Fibroblast of skin of right biceps (primary cell): ENCODE measurements at places on chromosomes 4 and X.
A peak's percentile ranks its signal among the peaks of the same experiment; 100 is the strongest.

- no peak for DNase-seq
Observed at GRCh38 chr4:102399021-102399420, 53.7 kb upstream of the SLC39A8 start.

DNA sequence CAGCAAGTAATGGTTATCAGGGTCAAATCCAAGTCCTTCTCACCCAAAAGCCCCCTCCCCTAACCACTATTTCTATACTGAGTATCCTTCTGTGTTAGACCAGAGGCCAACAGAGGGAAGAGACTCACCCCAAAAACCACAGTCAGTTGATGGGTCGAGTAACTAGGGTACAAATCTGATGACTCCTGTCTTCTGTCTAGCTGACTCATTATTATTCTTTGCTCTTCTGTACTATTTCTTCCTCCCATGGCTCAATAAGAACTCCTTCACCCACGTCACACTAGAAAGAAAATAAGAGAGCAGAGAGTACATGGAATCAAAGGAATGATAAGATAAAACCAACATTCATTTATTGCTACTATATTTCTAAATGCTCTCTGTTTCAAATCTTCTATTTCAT is 2.0 kb downstream of the RAB40A start:
- DNase-seq = peak; percentile 63

- DNase-seq = no peak
Observed at GRCh38 chr4:23736466-23736865, 153.4 kb downstream of the PPARGC1A start.

DNA sequence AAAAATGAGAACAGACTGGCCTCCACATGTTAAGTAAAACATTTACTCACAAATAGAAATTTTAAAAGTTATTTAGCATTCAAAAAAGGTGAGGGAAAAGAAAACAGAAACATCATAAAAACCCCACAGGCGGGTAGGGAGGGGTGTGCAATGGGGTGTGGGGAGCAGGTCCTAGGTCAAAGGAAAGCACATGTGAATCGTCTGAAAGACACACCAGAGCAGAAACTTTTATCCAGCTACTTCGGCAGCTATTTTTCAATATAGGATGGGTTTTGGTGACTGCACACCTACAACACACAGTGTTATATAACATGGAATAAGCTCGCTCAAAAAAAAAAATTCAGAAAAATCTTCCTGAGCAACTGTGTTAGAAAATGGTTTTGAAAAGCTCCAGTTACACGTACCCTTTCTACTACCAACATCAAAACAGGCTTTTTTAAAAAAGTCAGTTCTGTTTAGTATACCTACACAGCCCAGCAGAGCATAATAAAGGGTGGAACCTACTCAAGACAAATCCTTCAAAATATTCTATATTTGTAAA is 1.6 kb downstream of the OTUD4 start:
- DNase-seq = no peak

- no peak for DNase-seq
Observed at GRCh38 chr4:3410401-3411135, 31.2 kb upstream of the HGFAC start.

DNA sequence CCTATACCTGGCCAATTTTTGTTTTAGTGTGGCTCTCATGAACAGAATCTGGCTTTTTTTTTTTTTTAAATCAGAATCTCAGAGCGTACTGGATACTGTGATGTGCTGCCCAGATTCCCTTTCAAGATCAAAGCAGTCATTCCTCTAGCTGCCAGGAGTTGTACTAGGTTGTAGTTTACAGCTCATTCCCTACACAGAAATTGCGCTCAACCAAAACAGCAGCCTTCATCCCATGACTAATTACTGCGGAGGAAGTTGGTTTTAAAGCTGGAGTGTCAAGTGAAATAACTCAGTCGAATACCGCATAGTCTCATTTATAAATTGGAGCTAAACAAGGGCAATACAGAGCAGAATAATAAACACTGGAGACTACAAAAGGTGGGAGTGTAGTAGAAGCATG is 12.2 kb upstream of the TMPRSS11B start:
- DNase-seq = no peak

DNA sequence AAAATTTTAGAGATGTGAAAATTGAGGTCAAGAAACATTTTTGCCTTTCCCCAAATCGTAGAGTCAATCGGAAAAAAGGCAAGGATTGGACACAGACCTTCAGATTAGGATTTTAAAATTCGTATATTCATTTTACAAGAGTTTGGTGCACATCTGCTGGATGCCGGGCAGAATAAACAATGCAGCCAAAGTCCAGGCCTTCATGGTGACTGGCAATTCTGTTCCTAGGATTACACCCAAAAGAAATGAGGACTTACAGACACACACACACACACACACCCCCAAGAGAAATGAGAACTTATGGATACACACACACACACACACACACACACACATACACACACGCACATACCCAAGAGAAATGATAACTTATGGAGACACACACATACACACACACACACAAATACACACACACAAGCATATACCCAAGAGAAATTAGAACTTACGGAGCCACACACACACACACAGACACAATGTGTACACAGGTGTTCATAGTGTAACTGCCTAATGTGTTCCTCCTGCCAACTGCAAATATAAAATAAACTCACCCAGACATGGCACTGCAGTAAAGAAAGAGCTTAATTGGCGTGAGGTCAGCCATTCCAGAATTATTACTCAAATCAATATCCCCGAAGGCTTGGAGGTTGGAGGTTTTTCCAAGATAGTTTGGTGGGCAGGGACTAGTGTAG is 165.7 kb upstream of the STS start:
- peak; percentile 1 for DNase-seq

- peak; percentile 67 for DNase-seq
Observed at GRCh38 chr4:16438986-16439385, 212.7 kb upstream of the TAPT1 start.

- peak; percentile 88 for DNase-seq
Observed at GRCh38 chrX:105564501-105564900, 257.8 kb upstream of the NRK start.

GRCh38 chr4:151429957-151430570 is 21.1 kb downstream of the FHIP1A start:
- no peak for DNase-seq

- DNase-seq = no peak
Observed at GRCh38 chrX:11290416-11291102, 2.7 kb upstream of the AMELX start.

- no peak for DNase-seq
Observed at GRCh38 chrX:119648421-119648775, 42.2 kb upstream of the NKRF start.

DNA sequence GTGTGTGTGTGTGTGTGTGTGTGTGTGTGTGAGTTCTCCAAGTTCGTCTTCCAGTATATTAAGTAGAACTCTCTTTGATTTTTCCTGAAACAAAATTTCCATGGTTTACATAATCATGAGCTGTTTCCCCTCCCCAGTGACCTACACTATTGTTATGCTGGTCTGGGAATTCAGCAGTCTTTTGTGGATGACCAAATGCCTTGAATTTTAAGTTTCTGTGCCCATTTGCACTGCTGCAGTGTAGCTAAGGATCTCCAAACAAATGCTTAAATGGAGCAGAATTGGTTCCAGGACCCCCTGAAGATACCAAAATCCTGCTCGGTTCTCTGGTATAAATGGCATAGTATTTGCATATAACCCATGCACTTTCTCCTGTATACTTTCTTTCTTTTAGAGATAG is 77.2 kb upstream of the SLC34A2 start:
- DNase-seq = no peak

- no peak for DNase-seq
Observed at GRCh38 chrX:75547783-75548182, 24.9 kb upstream of the ZDHHC15 start.

GRCh38 chrX:77346859-77347258 is 100.3 kb upstream of the FGF16 start:
- DNase-seq = no peak

DNA sequence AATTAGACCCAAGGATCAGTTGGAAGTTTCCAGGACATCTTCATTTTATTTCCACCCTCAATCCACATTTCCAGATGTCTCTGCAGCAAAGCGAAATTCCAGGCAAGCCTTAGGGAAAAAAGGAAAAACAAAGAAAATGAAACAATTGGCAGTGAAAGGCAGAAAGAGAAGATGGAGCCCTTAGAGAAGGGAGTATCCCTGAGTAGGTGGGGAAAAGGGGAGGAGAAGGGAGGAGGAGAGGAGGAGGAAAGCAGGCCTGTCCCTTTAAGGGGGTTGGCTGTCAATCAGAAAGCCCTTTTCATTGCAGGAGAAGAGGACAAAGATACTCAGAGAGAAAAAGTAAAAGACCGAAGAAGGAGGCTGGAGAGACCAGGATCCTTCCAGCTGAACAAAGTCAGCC is at the start of gene PLP1:
TSS of gene PLP1 (plus strand) at position 295 of the 400 bp plus-strand sequence. CDS start 156 bp downstream, outside the sequence.
- no peak for DNase-seq

DNA sequence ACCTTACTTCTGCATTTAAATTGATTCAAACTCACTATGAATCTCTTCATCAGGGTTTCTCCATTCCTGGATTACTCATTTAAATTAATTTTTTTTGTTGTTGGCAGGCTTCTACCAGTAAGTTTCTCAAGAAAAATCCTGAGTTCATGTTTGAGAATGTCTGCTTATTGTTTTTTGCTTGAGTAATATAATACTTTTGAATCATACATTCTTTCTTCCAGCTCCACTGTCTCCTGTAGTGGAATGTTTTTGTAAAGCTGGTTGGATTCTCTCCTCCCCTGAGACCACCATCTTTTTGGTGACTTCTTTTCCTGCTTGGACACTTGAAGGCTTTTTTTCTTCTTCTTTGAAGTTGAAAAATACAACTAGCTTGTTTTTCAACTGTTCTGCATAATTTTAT is 4.3 kb upstream of the MID1IP1 start:
- peak; percentile 80 for DNase-seq

- no peak for DNase-seq
Observed at GRCh38 chr4:100098011-100098545, 92.2 kb downstream of the DDIT4L start.

DNA sequence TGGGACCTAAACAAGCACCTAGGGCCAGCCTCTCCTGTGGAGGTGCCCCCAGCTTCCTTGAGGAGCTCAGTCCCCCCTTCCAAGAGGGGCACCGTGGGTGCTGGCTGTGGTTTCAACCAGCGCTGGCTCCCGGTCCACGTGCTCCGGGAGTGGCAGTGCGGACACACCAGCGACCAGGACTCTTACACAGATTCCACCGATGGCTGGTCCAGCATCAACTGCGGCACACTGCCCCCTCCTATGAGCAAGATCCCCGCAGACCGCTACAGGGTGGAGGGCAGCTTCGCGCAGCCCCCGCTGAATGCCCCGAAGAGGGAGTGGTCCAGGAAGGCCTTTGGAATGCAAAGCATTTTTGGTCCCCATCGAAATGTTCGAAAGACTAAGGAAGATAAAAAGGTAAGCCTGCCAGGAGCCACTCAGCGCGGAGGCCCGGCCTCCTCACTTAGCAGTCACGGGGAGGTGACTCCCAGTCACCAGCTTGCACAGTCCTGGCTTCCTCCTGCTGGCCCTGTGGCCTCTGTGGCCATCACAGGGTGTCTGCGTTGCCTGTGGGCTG is 24.9 kb downstream of the RGS12 start:
- DNase-seq = no peak

- no peak for DNase-seq
Observed at GRCh38 chrX:65757943-65758342, 90.5 kb downstream of the MSN start.

DNA sequence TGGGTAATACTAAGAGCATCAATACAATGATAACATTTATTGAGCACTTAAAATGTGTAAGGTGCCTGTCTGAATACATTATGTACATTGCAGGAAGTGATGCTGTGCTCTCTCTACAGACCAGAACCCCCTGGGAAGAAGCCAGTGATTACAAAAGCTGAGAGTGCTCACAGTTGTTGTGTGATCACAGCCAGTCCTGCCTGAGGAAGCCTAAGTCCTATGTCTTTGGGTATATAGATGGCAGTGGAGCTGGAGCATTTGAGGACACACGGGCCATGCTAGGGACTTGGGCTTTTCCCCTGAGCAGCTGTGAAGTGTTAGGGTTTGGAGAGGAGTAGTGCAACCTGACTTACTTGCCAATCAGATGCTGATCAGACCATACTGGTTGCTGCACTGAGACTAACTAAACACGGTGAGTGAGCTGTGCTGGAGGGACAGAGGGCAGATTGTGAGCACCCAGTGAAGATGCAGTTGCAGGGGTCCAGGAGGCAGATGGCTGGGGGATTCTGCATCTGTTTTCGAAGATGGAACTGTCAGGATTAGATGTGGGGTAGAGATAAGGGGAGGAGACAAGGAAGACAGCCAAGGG is 60.8 kb upstream of the TBC1D14 start:
- DNase-seq = no peak

DNA sequence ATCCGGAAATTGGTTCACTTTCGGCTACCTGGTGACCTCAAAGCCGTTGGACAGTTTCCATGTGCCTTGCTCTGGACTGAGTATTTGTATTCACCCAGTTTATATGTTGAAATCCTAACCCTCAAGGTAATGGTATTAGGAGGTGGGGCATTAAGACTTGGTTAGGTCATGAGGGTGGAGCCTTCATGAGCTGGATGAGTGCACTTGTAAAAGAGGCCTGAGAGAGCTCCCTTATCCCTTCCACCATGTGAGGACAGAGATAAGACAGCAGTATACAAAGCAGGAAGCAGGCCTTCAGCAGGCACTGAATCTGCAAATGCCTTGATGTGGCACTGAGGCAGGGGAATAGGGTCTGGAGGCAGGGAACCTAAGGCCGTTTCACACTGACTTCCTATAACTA is 5.3 kb upstream of the OPHN1 start:
- no peak for DNase-seq

- peak; percentile 98 for DNase-seq
Observed at GRCh38 chr4:56757821-56758411, 63.6 kb downstream of the SPINK2 start.

- peak; percentile 86 for DNase-seq
Observed at GRCh38 chrX:2370456-2370855, 130.3 kb downstream of the DHRSX start.

DNA sequence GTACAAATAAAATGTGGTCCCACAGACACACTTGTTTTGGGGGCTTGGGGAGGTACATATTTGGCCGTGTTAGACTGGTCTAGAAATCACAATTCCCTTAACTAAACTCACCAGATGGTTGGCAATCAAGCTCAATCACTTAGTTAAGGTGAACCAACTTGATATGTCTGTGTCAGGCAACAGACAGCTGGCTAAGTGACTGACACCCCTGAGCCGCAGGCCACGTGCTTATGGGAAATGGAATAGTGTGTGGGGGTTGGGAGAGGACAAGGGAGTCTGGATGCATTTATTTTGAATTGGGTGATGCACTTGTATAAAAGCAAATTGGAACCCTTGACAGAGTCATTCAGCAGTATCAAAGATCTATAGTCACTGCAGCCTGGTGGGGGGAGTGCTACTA is 209.0 kb downstream of the HS6ST2 start:
- DNase-seq = no peak

GRCh38 chrX:104113222-104113965 is 1.1 kb downstream of the ZCCHC18 start:
- DNase-seq = peak; percentile 64

- no peak for DNase-seq
Observed at GRCh38 chrX:119672426-119672825, 20.5 kb downstream of the SEPTIN6 start.

- no peak for DNase-seq
Observed at GRCh38 chr4:80029364-80029763, 43.7 kb downstream of the ANTXR2 start.
